ENCODE measurements at places on chromosomes 4 and X.

GRCh38 chr4:55096619-55097018 is 28.8 kb downstream of the KDR start:
- DNase-seq, result no peak

- DNase-seq, result no peak
Measured at GRCh38 chrX:97843200-97843811, 959.6 kb downstream of the RPA4 start.

DNA sequence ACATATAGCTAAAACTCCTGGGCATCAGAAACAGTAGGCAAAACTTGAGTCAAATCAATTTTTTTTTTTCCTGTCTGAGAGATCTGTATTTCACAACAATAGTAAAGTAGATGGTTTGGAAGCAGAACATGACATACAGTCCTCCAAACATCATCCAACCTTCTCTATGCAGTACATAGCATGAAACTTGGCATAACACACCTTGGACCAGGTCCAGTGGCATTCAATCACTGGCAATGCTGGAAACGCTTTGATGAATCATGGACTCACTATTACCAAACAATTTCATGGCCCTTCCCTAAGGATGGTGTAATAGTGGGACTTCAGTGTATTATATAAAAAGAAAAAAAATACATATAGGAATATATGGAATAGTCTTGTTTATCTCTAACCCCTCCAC is 154.6 kb downstream of the FMR1NB start:
- DNase-seq, result no peak

DNA sequence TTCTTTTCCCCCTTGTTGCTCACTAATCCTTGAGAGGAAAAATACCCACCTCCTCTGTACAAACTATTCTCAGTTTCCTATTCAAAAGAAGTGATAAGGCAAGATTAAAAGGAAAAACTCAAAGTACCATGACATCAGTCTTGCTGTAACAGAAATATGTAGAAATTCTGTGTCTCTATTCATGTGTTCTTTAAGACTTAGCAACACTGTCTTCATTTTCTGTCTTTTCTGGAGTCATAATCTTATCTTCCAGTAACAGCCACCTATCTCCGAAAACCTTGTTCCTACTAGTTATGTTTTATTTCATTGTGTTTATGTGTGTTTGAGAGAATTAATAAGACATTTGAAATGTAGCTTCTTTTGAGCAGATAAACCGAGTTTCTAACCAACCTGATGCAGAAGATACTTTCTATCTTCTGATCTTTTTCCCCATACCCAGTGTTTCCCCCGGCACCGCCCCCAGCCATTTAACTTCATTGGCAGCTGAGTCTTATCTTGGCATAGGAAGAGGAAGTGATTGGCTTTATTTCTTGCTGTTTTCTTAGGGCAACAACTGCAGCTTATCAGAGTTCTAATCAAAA is 8.0 kb downstream of the FAM241A start:
- DNase-seq, result no peak

- DNase-seq, result no peak
Measured at GRCh38 chrX:24491741-24492140, 26.7 kb downstream of the PDK3 start.

- no peak for DNase-seq
Measured at GRCh38 chr4:85028910-85029309, 62.4 kb upstream of the WDFY3 start.

DNA sequence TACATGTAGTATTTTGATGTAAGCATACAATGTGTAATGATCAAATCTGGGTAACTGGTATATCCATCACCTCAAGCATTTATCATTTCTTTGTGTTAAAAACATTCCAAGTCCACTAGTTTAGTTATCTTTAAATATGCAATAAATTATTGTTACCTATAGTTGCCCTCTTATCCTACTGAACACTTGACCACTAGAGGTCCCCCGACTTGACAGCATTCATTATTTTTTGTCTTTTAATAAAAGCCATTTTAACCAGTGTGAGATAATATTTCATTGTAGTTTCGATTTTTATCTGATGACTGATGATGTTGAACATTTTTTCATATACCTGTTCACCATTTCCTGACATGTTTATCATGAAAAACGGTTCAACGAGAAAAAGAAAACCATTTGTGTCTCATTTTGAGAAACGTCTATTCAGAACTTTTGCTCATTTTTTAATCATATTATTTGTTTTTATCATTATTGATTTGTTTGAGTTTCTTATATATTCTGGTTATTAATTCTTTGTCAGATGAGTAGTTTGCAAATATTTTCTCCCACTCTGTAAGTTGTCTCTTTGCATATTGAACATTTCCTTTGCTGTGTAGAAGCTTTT is 199.0 kb upstream of the CXXC4 start:
- no peak for DNase-seq

All from stimulated activated CD4-positive, alpha-beta T cell treated with anti-CD3 and anti-CD28 coated beads, Interleukin-12 subunit alpha, Interleukin-12 subunit beta, amount 100 ng/mL, for 48 hours (primary cell).